Epithelial cell of prostate (primary cell): ENCODE measurements at places on chromosomes 13 and 19.

GRCh38 chr13:25783076-25783475 lies 268.7 kb downstream of the SHISA2 start:
- no peak for DNase-seq

DNA sequence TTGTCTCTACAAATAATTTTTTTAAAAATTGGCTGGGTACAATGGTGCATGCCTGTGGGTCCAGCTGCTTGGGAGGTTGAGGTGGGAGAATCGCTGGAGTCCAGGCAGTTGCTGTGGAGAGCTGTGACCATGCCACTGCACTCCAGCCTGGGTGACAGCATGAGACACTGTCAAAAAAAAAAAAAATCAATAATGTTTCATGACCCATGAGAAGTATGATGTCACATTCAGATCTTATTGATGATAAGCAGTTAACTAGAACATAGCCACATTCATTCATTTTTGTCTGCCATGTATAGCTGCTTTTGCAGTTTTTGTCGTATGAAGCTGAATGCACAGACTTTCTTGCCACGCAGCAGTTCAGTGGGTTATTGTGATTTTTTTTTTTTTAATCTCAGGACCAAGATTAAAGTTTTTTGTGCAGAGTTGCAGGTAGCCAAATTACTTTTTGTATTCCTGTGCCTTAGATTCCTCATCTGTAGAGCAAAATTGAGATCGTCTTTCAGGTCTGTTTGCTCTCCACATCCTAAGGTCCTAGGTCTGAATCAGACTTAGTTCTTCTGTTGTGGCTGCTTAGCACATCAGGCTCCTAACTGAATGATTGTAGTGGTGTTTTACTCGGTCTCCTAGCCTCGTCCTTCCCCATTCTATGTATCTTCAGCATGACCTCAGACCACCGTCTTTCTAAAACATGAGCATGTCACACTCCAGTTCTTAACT lies 145.2 kb downstream of the GGACT start:
- no peak for DNase-seq

- DNase-seq, result no peak
Observed at GRCh38 chr13:32745509-32745908, 159.3 kb downstream of the PDS5B start.

DNA sequence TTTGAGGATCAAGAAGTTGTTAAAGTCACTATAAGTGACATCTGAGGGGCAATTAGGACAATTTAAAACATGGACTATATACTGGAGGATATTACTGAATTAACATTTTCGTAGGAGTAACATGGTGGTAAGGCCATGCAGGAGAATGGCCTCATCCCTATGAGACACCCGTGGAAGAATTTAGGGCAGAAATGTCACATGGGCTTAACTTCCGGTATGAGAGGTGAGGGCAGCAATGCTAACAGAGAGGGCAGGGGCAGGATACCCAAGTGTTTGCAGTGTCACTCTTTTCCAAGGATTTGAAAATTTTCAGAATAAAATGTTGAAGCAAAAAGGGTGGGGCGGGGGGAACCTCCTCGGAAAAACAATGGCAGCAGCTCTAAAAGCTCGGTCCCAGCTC lies 23.6 kb downstream of the RANBP3 start:
- no peak for DNase-seq

GRCh38 chr13:95133498-95133897 lies 167.8 kb downstream of the ABCC4 start:
- no peak for DNase-seq

- no peak for DNase-seq
Observed at GRCh38 chr19:2428756-2429711, 1.6 kb upstream of the TIMM13 start.

DNA sequence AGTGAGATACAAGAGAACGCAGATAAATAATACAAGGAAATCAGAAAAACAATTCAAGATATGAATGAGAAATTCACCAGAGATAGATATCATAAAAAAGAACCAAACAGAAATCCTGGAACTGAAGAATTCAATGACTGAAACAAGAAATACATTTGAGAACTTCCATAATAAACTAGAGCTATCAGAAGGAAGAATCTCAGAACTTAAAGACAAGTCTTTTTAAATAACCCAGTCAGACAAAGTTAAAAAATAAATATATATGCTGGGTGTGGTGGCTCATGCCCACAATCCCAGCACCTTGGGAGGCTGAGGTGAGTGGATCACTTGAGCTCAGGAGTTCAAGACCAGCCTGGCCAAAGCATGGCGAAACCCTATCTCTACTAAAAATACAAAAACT lies 28.7 kb upstream of the N4BP2L1 start:
- DNase-seq, result no peak

- DNase-seq, result no peak
Observed at GRCh38 chr13:113816254-113816929, 47.5 kb downstream of the GAS6 start.

DNA sequence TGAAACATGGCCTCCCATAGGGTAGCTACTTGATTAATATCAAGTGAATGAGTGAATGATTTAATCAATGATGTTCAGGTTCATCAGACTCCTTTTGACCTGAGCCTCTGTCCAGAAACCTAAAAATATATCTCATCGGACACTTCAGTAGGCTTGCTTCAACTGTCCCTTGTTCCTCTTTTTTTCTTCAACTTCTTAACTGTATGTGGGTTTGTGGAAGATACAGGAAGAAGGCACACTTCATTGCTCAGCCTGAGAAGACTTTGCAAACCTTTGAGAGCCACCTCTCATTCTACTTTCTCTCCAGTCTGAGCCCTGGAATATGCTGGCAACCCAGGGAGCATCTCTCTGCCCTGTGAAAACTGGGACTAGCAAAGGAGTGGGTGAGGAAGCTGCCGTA lies 557.0 kb downstream of the FGF9 start:
- no peak for DNase-seq

DNA sequence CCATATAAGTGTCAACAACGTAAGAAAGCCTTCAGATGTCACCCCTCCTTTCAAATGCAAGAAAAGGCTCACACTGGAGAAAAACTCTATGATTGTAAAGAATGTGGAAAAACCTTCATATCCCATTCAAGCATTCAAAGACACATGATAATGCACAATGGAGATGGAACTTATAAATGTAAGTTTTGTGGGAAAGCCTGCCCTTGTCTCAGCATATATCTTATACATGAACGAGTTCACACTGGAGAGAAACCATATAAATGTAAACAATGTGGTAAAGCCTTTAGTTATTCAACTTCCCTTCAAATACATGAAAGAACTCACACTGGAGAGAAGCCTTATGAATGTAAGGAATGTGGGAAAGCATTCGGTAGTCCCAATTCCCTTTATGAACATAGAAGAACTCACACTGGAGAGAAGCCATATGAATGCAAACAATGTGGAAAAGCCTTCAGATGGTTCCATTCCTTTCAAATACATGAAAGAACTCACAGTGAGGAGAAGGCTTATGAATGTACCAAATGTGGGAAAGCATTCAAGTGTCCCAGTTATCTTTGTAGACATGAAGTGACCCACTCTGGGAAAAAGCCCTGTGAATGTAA lies 11.1 kb downstream of the ZNF844 start:
- DNase-seq, result no peak

DNA sequence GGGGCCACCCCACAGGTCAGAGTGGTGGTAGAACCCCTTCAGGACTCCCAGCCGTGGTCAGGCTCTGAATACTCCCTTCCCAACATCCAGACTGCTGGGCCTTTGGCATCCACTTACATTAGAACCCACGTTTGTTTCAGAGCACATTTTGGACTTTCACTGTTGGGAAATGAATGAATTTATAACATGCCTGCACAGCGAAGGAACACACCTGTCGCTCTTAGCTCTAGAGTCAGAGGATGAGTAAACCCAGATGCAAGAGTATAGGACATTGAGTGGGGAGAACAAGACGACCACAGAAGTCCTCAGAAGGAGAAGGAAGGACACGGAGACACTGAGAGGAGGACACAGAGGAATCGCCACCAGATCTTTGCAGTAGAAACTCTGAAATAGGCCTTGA lies 30.9 kb downstream of the SHISA2 start:
- no peak for DNase-seq

DNA sequence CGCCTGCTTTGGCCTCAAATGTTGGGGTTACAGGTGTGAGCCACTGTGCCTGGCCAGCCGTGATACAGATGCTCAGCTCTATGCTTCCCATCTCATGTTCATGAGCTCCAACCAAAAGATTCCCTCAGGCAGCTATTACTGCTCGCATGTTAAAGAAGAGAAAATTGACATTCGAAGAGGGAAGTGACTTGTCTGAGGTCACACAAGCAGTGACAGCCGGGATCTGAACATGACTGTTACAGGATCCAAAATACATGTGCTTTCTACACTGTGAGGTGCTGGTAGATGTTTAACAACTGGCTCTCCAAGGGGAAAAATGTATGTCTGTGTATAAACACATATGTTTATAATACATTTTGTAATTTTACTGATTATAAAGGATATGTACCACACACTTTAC lies 11.3 kb downstream of the FPR1 start:
- DNase-seq, result no peak

GRCh38 chr13:49353908-49354307 lies 90.0 kb downstream of the CAB39L start:
- no peak for DNase-seq
